ENCODE measurements at places on chromosomes 12 and 14.

DNA sequence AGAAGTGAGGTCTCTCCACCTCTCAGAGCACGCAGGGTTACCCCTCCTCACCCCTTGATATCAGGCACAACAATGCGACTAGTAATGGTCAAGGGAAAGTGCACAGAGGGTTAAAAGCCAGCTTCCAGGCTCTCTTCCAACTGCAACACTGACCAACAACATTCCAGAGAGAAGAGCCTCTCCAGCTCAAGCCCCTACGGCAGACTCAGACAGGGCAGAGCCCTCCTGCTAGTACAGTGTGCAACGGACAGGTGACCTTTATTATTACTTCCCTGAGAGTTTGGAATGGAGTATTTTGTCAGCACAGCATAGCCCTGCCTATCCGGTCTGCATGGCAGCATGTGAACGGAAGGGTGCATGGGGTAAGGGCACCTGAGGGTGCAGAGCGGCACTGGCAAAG, 73.0 kb downstream of the PTPN21 start:
- DNase-seq, result no peak

- no peak for DNase-seq
Observed at GRCh38 chr14:20772650-20773049, 4.4 kb downstream of the EDDM3B start.

DNA sequence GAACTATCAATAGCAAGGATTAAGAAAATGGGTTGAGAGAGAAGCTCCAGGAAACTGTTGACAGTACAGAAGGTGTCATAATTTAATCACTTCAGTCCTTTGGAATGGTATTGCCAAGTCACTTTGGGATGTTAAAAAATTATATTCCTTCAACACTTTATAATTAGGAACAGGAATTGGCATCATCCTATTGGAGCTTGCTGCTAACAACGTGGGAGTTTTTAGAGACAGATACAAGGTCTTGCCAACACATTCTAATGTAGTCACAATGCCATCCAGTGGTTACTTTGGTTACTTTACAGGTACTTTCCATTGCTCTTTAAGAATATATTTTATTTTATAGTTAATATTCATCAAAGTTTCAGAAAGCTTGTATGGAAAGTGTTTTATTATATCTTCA, 310.1 kb downstream of the SYT1 start:
- DNase-seq, result no peak

- DNase-seq, result no peak
Observed at GRCh38 chr12:3720772-3721171, 32.1 kb downstream of the CRACR2A start.

GRCh38 chr14:23269193-23269592, 16.7 kb downstream of the HOMEZ start:
- DNase-seq, result no peak

- DNase-seq, result no peak
Observed at GRCh38 chr12:6067152-6067916, 57.1 kb downstream of the VWF start.

- no peak for DNase-seq
Observed at GRCh38 chr12:93568091-93568490, 4.4 kb upstream of the SOCS2 start.

GRCh38 chr14:79516009-79516408, 695.3 kb downstream of the DIO2 start:
- no peak for DNase-seq

GRCh38 chr14:32413967-32414640, 85.0 kb downstream of the AKAP6 start:
- no peak for DNase-seq

GRCh38 chr14:63895510-63895909, 42.7 kb downstream of the SYNE2 start:
- no peak for DNase-seq

DNA sequence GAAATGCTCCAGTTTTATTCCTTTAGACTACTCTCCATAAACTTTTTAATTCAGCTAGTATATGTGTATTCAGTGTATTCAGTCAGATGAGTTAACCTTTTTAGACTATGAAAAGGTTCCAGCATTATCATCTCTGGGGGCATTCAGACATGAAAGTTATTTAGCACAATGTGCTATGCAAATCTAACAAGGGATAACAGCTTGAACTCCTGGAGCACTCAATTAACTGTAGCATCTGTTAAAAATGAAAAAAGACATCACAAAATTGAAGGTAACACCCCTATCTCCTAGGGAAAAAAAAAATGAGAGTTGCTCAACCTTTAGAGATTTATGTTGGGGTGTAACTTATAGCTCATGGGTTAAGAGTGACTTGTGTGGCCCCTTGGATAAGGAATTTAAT, 211.5 kb downstream of the PHLDA1 start:
- no peak for DNase-seq

- no peak for DNase-seq
Observed at GRCh38 chr12:104792570-104792969, 165.5 kb downstream of the SLC41A2 start.

- DNase-seq, result no peak
Observed at GRCh38 chr14:50018201-50018932, 98.0 kb downstream of the VCPKMT start.

DNA sequence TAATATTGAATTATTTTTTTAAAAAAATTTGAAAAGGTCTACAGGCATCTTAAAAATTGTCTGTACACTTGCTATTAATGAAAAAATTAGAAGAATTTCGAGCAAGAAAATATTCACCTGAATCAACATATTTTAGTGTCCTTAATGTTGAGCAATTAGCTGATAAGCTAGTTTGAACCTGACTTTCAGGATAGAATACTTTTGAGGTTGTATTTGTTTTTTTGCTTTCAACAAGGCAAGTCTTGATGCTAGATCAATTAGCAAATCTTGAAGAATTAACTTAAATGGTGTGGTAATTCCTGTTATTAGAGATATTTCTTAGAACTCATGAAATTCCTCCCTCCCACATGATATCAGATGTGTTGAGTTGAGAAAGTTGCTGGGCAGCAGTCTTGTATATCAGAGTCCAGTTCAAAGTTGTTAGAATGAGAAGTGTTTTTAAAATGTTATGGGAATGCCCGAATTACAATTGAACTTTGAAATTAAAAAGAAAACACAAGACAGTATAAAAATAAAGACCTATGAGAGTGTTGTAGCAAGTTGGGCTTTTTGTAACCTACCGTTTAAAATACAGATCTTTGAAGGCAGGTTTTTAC, 119.2 kb downstream of the TRMT5 start:
- DNase-seq, result no peak

DNA sequence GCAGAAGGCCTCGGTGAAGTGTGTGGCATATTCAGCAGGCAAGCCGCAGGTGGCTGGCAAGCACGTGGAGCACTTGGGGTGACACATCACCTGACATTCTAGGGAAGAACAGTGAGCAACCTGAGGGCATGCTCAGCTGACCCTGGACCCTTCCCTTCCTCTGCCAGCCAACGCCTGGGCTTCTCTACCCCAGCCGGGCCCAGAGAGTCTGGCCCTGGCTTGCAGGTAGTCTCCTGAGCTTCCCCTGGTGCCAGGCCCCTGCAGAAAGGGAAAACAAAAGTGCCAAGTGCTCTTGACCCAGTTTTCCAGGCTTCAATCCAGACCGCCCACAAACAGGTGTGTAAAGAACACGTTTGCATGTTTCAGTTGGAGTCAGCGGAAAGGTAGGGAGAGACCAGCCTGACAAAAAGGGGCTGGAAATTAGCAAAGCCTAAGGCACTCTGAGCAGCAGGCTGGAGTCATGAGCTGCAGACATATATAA, 45.7 kb downstream of the PRKAB1 start:
- no peak for DNase-seq

DNA sequence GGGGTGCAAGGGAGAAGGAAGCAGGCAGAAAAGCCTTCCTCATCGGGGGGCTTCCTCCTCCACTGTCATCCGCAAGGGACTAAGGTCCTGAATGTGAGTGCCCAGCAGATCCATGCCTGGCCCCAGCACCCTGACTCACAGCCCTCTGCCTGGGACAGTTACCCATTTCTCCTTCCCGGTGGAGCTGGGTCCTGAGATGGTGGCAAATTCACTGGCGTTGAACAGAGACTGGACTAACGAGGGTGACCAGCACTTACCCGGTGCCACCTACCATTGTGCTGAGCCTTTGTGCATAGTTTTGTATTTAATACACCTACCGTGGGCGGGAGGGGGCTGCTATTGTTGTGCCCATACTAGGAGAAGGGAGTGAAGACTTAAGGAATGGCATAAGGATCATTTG, 30.9 kb upstream of the PLEKHG6 start:
- no peak for DNase-seq

- DNase-seq, result no peak
Observed at GRCh38 chr12:3205742-3206519, 128.8 kb downstream of the TSPAN9 start.

DNA sequence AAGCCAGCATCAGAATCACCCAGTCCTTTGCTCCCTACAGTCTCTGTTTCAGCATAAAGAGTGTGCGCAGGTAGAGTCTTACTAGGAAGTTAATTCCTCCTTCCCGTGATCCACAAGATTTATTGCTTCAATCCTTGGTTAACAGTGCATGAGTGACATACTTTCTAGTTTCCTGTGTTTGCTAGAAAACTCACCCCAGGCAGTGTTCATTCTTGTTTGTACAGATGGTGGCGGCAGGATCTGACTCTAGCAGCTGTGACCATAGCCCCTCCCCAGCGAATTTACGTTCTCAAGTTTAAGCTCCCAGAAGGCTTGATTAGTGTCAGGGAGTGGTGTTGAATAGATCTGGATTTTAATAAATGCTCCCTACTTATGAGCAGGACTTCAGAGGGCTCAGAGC, 75.9 kb upstream of the ANO2 start:
- no peak for DNase-seq

DNA sequence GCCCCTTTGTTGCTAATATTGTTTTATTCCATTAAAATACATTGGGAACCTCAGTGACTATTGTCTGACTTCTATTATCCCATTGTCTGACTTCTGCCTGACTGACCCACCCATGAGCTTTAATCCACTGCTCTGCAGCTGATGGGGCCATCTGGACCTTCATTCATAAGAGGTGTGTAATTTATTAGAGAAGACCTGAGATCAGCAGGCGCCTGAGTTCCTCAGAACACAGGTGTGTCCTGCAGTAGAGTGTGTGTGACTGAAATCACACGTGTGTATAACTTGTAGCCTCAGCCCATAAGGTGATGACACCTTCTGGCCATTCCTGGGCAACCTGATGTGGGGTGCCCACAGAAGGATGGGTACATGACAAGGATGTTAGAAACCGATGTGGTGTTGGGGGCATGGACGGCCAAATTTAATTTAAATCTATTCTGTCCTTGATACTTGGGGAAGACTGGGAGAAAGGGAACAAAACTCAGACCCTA, 821.0 kb downstream of the TMEM121 start:
- DNase-seq, result no peak

- DNase-seq, result peak; percentile 5
Observed at GRCh38 chr12:50734409-50735263, 29.3 kb upstream of the ATF1 start.

GRCh38 chr14:88209273-88209672, 113.8 kb downstream of the KCNK10 start:
- DNase-seq, result no peak

DNA sequence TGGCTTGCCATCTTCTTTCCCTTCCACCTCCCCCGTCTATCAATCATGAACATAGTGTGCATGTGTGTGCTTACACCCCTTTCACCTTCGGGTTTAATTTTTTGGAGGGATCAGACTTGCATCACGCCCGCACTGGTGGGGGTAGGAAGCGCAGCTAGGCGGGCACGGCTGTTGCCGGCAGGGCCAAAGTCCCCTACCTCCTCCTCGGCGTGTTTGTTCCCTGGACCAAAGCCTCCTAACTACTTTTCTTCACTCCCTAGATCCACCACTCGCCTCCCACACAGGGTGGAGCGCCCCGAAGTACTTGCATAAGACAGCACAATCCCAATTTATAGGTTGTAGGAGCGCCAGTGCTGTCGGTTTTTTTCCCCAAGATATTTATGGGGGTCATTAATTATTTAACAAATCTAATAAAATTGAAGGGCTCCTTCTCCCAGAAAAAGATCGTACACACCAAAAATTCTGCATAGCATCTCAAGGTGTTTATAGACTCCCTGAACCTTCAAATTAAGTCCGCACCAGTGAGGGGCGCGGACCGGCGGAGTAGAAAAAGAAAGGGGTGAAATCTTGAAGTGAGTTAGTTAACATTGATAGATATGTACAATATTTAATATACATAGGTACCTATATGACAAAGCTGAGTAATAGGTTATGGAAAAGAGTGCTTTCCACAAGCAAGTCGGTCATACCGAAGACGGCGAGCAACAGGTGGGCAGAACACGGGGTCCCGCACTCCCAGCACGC, 717 bp downstream of the PKP2 start:
- no peak for DNase-seq

GRCh38 chr14:29282169-29282568, 515.6 kb downstream of the FOXG1 start:
- DNase-seq, result no peak

DNA sequence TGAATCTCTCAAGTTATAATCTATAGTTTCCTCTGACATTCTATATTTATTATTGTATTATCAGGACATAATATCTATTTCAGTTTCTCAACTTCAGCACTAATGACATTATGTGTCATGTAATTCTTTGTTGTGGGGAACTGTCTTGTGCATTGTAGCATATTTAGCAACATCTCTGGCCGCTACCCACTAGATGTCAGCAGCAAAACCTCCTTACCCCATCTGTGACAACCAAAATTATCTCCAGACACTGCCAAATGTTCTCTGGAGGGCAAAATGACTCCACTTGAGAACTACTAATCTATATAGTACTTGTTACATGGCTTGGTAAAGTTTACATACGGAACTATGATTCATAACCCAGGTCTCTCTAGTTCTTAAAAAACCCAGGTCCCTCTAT, 110.2 kb downstream of the RASSF9 start:
- no peak for DNase-seq

DNA sequence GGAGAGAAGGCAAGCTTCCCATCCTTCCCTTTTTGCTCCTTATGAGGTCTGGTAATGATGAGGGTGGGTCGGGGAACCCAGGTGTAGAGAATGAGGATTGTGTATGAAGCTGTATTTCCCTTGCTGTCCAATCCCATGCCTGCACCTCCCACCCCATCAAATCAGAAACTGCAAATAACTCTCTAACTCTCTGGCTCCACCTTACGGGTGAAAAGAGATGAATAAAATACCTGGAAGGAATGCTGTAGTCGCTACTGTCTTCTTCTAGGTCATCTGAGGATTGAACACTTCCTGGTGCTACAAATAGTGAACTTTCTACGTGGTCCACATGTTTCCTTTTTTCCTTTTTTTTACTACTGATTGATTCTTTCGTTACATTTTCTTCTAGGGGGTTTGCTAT, 38.9 kb upstream of the DICER1 start:
- DNase-seq, result no peak

DNA sequence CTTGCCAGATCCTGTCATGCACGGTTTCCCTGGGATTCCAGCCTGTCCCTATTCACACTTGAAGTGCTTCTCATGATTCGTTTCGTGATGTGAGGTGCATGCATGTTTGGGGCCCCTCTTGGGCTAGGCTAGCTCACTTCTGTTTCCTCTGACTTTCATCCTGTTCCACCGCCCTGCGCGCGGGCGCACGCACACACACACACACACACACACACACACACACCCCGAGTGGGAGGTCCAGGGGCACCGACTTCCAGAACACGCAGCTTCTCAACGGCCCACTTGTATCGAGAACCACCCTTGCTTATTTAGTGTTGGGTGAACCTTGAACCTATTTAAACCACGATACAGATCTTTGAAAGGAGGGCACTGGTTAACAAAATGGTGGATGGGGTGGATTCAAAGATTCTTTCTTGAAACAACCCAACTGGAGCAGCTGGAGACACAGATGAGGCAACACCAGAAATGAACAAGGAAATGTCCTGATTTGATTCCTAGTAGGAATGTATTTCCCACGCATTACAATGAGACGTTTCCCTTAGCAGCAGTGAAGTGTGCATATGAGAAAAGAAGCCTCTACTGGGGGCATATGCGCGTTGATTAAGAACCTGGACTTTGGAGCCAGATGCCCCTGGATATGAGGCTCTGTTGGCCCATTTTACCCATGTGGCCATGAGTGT, 16.3 kb downstream of the ELK3 start:
- peak; percentile 21 for DNase-seq

Measured in activated gamma-delta T cell treated with Interleukin-2 at 50 U/mL for 16 hours (primary cell).